ENCODE measurements at places on chromosomes 1 and 21.

- no peak for DNase-seq
These were observed 367.6 kb downstream of the HLX start for GRCh38 chr1:221246628-221247415.

- DNase-seq = no peak
These were observed 166.5 kb downstream of the PGBD5 start for GRCh38 chr1:230259621-230260020.

- DNase-seq = no peak
These were observed 33.8 kb downstream of the STPG1 start for GRCh38 chr1:24379733-24380315.

GRCh38 chr1:11495579-11495978, 16.6 kb downstream of the DISP3 start:
- no peak for DNase-seq

GRCh38 chr1:25640646-25641328, 24.2 kb downstream of the MAN1C1 start:
- no peak for DNase-seq

GRCh38 chr1:21924503-21925005, 12.6 kb downstream of the HSPG2 start:
- DNase-seq = no peak

DNA sequence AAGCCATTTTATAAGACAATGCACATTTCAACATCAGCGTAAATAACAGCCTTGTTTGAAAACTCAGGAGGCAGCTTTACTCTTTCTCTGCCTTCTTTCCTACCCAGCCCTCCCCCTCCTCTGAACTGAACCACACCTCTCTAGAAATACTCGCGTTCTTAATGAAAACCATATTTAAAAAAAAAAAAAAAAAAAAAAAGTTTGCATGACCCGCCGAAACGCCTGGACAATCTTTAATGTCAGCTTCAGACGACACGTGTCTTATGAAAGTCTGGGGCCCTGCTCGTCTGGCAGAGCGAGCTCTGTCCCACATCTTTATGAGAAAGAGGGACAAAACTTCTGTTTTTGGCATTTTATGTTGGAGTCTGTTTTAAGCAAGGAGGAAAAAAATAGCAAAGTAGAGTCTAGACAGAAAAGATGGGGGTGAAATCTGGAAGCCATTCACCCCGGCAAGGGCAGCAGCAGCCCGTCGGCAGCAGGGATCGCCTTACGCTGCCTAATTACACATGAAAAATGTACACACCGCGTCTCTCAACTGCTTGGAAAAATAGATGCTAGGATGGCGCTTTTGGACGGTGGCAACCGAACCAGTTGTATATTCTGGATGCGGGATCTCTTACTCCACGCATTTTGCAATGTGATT, 130.4 kb upstream of the ETS2 start:
- DNase-seq = no peak

DNA sequence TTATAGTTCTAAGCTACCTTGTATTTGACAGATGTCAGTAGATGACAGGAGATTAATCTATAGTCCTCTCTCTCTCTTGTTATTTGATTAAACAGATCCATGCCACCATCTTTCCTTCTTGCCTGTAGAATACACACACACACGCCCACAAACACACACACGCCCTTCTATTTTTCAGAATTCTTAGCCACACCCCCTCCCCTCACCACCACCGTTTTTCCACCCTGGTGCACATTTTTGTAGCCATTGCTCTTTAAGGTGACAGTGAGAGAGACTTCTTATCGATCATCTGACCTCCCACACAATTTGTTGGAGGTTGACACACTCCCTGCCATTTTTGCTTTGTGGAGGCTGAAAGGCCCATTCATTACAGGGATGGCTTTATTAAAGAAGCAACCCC, 123.2 kb downstream of the NTNG1 start:
- DNase-seq = no peak

DNA sequence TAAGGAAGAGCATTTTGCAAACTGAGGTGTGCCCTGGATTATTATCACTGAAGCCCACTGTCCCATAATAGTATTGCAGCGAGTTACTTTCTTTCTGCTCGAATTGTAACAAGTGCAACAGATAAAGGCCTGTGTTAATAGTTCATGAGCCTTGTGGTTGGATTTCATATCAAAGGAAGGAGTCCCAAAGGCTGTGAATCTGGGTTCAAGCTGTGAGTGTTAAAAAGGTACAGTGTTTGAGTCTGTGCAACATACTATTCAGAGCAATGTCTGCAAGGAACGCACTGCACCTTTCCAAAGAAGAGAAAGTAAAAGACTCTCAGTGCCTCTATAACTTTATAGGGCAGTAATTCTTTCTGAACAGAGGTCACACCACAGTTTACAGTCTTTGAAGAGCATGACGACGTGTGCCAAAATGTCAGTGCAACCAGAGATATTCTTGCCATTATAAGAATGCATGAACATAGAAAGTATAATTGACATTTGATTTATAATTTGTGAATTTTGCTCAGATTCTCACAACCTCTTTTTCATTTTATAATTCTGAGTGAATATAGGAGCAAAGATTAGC, 79.1 kb downstream of the CDC7 start:
- no peak for DNase-seq

- DNase-seq = no peak
These were observed 6.4 kb downstream of the FCRL2 start for GRCh38 chr1:157770442-157771043.

GRCh38 chr1:82225421-82226185, 424.9 kb downstream of the ADGRL2 start:
- no peak for DNase-seq

GRCh38 chr1:38266197-38266520, 219.6 kb upstream of the POU3F1 start:
- DNase-seq = no peak

DNA sequence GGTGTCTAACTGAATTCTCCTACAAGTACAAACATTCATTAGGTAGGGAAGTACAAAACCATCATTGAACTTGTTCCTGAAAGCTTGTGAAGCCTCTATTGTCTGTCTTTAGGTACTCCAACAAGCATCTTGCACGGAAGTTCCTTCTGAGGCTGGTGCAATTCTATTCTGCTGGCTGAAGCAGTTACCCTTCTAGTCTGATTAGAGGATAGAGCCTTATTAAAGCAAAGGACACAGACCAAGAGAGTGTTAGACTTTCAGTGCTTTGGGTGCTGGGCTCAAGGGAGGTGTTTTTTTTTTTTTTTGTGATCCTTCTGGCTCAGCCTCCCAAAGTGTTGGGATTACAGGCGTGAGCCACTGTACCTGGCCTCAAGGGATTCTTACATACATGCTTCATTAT, 43.8 kb downstream of the HHAT start:
- no peak for DNase-seq
